Stimulated activated CD4-positive, alpha-beta T cell treated with anti-CD3 and anti-CD28 coated beads, Interleukin-1b, Interleukin-23, amount 100 ng/mL, for 1 hour (primary cell): ENCODE measurements at places on chromosomes 13 and 19.

DNA sequence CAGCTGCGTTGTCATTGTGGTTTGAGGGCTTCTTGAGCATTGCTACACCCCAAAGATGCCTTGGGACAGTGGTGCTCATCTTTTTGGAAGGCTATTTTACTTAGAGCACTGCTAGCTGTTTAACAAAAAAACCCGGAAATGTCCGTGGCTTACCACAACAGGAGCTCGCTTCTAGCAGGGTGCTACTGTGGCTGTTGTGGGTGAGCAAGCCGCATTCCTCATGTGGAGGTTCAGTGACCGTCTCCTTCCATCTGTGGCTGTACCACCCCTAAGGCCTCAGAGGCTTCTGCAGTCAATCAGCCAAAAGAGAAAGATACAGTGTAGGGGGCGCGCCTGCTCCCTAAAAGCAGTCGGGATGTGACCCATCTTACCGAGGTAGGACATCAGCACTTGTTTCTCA lies 1004.2 kb downstream of the UQCRFS1 start:
- no peak for DNase-seq

DNA sequence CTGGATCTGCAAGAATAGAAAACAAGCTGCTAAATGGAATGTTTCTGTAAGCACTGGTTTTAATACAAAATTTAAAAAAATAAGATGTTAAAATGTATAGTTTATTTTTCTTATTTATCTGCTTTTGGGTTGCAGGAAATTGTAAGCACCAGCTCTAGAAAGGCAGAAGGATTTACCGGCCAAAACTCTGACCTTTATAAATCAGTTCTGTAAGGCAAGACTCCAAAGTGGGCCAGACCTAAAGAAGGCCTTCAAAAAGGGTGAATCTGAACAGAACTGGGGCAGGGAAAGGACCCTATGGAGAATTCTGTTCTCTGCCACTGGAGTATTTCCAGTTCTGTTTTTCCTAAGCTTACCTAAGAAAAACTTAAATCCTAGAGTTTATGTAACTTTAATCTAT lies 19.3 kb downstream of the ZNF100 start:
- no peak for DNase-seq

- no peak for DNase-seq
Observed at GRCh38 chr13:52703482-52703881, 36.1 kb downstream of the CNMD start.

DNA sequence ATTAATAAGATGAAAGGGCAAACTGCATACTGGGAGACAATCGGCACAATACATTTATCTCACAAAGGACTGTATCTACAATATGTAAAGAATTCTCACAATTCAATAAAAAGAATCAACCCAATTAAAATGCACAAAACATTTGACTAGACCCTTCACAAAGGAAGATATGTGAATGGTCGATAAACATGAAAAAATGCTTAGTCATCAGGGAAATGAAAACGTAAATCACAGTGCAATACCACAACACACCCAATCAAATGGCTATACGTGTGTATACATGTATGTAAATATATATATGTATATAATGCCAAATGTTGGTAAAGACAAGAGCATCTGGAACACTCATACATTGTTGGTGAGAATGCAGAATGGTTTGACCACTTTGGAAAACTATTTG lies 21.9 kb upstream of the RFC3 start:
- DNase-seq, result no peak

DNA sequence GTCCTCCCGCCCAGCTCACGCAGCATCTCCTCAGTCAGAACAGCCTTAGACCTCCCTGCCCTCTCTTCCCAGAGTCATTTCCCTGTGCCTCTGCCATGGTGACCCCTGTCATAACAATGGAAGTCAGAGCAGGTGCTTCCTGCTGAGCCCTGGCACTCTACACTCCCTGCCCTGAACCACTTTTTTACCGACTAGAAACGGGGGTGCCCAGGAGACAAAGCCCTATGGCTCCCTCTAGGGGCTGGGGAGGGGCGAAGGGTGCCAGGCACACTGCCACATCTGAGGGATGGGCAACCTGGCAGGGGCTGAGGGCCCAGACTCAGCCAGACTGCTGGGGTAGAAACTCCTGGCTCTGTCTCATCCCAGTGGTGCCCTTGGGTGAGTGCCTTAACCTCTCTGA lies 16.4 kb downstream of the ZNF574 start:
- DNase-seq, result no peak

DNA sequence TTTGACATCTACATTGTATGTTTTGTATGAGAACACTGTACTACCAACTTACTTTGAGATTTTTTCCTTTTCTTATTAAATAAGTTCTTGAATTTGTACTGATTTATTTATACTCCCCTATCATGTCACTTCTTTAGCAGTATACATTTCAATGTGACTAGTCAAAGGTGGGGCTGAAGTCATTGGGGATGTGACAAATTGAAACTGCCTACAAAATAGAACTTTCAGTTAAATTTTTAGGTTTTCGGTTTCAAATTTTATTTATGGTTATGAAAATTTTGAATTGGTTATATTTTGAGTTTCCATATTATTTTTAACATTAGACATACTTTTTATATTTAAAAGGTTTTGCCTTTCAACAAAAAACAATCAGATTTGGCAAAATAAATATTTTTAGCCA lies 221.6 kb downstream of the NBEA start:
- no peak for DNase-seq

GRCh38 chr13:109271555-109272541 lies 514.5 kb downstream of the IRS2 start:
- DNase-seq, result no peak

DNA sequence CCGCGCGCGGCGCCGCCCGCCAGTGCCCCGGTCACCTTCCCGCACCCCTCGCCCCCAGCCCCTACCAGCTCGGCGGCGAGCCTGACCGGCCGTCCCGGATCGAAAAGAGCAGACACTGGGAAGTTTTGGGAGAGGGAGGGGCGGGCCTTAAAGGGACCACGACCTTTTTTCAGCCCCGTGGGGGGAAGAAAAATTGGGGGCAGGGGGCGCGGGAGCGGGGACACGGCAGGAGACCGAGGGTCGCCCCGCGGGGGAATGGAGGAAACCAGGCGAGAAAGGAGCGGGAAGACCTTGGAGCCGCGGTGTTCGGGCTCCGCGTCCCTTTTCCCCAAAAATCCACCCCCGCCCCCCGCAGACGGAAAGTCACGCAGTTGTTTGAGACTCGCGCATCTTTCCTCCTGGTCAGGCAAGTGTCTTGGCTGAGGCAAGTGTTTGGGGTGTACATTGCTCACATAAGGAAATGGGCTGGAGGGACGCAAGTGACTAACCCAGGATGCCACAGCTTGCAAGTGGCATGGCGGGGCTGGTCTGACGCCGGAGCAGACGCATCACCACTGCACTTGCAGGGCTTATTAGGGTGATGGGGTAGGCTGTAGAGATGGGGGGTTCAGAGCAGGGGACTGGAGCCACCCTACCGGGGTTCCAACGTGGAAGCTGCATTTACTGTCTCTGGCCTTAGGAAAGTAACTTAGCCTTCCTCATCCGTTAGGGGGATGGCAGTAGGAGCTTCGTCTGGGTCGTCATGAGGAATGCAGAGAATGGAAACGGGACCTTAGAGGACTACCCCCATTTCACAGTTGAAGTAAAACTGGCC lies 2.7 kb upstream of the HNRNPL start:
- no peak for DNase-seq

DNA sequence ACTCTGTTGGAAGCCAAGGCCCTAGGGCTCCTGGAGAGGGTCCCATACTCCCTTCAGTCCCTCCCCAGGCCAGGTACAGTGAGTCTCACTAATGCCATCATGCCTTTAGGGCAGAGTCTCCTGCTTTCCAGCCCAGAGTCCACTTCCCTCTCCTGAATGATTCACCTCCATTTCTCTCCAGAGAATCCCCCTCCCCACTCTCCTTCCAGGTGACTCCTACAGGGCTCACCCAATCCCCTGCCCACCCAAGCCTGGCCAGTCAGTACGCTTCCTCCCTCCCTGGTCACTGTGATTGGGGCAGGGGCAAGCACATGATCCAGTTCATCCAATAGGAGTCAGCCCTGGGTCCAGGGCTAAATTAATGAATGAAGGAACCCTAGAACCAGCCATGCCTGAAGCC lies 35.0 kb upstream of the PNMA8B start:
- no peak for DNase-seq

- no peak for DNase-seq
Observed at GRCh38 chr19:45443462-45444317, 20.0 kb upstream of the ERCC1 start.

GRCh38 chr19:57466489-57466888 lies 9.5 kb upstream of the VN1R1 start:
- no peak for DNase-seq

DNA sequence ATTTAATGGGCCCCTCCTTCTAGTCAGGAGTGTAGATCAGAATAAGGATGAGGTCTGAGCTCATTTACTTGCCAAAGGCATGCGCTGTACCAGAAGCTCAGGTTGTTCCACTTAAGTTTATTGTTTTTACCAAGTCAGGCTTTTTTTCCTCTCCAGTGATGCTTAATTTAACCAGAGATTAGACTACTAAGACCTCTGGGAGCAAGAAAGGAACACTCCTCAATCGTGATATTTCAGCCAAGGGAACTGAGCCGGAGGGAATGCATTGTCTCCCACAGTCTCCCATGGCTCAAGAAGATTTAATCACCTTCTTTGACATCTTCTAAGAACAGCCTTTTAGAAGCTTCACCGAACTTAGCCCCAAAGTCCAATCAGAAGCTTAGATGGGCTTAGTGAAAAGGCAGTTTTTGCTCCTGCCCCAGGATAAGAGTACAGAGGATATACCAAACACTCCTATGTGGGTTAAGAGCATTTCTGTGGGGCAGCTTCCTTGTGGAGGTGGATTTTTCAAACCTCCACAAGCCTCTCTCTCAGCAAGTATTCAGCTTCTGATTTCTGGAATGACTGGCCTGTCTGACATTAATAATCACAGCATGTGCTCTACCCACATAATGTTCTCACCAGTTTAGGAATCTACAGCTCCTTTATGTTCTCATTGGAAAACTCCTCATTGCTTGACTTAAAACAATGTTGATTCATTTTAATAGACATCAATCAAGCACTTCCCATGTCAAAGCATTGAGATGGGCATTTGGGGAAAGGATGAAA lies 322.7 kb downstream of the SUCLA2 start:
- DNase-seq, result no peak

GRCh38 chr19:1263188-1263587 lies 5.9 kb upstream of the CIRBP start:
- DNase-seq, result no peak

DNA sequence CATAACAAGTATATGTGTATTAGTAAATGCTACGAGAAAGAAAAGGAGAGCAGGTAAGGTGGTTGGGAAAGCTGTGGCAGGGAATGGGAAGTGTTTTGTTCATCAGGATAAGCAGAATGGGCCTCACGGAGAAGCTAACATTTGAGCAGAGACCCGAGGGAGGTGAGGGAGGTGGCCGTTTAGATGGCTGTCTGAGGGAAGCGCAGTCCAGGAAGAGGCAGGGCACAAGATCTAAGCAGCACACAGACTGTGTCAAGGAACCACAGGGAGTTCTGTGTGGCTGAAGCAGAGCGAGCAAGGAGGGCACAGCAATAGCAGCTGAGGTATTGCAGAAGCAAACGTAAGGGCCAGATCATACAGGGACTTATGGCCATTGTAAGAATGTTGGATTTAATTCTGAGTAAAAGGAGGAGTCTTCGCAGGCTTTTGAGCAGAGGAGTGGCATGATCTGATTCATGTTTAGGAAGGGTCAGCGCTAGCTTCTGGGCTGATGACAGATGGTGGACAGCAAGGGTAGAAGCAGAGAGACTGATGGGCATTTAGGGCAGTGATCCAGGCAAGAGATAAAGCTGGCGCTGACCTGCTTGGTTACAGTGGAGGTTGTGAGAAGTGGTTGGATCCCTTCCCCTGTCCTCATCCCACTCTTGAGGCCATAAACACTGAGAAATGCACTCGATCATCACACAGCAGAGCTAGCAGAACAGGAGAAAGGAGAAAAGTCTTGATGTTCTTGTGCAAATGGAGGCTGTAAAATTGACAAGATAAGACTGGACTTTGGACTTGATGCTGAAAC lies 199.9 kb downstream of the LACC1 start:
- no peak for DNase-seq

DNA sequence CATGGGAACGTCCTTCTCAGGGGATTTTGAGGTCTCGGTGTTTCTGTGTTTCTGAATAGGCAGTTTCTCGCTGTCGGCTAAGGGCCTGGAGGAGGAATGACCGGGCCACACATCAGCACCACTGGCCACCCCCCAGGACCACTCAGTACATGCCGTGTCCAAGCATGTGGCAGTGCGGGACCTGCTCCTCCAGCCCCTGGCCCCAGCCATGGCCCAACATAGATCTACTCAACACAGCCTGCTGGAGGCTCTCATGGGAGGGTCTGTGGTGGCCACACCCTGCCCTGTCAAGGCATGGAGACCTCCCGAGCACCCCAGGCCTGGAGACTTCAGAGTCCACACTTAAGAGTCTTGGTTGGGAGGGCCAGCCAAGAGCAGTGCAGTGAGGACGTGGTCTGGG lies 17.5 kb downstream of the IZUMO4 start:
- DNase-seq, result no peak

- no peak for DNase-seq
Observed at GRCh38 chr19:30017172-30017571, 75.1 kb downstream of the URI1 start.

GRCh38 chr19:49514151-49514550 lies 1.7 kb downstream of the FCGRT start:
- DNase-seq, result no peak

- DNase-seq, result no peak
Observed at GRCh38 chr19:4256563-4256962, 9.7 kb downstream of the YJU2 start.

- DNase-seq, result no peak
Observed at GRCh38 chr13:27264181-27264580, 6.4 kb upstream of the RASL11A start.

DNA sequence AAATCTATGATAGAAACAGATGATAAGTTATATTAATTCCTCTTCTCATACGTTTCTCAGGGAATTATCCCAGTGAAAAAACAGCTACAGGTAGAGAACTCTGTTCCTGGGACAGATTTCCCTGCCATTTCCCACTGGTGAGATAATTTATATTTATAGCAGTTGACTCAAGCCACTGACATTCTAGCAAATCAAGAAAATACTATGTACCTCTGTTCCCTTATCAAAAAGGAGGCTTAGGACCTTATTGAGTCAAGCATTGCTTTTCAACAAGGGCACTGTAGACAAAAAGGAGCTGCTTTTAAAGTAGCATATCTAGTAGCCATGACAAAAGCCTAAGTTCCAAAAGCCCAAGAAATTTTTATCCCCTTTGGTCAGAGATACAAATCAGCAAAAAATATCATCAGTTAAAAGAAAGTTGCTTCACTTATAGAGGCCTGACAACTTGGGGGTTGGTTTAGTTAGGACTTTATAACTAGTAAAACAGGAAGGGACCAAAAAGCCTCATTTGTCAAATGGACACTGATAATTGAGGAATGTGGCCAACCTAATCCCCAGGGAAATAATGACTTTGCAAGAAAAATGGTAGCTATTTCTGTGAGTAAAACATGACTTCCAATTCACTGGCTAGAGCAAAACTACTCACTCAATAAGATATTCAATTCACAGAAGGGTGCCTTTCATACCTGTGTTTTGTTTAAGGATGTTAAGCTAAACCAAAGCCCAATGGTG lies 652.5 kb downstream of the SLITRK1 start:
- DNase-seq, result no peak
